Right cardiac atrium (tissue), 5 donors: ENCODE measurements at places on chromosomes 4 and X.

DNA sequence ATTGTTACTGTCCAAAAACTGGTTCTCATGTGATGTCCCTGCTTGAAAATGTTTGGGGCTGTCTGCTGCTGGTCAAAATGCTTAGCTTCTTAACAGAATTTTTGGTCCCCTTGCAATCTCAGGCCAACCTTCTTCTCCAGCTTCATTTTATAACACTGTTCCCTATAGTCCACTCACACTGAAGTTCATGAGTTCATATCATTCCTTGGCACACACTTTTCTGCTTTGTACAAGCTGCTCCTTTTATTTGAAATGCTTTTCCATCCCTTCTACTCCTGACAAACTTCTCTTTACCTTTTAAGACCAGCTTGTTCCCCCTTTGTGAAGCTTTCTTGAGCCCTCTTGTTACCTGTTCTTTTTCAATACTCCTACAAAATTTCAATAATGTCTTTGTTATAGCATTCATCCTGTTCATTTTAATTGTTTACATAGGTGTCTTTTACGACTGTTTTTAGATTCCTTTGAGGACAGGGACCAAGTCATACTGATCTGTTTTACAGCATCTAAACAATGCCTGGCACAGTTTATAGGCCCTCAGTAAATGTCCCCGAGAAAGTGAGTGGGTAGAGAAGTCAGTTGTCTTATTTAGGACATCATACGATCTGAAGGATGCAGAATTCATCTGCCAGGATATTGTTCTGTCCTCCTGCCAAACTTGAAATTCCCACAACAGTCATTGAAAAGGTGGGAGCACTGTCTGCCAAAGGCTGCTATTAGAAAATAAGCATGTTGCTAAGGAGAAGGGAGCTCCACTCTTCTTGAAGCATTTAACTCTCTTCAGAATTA, 134.4 kb upstream of the BMPR1B start:
- no peak for DNase-seq

DNA sequence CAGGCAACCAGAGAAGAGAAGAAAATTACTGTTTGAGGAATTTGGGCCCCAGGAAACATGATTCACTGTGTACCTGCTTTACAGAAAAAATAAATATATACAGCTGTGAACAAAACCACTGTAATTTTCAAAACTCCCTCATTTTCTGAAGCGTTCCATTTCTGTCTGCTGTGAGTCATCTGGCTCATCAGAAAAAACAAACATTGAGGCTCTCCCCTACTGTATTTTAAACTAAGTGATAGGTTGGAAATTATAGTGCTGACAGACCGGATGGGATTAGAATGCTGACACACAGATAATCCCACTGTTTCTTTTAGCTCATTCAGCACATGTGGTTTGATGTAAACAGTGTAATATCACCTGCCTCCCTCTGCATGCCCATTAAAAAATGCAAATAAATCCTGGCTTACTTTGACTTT, 847.0 kb downstream of the TRIML1 start:
- no peak for DNase-seq

GRCh38 chr4:71404049-71404448, 65.2 kb downstream of the SLC4A4 start:
- no peak for DNase-seq

DNA sequence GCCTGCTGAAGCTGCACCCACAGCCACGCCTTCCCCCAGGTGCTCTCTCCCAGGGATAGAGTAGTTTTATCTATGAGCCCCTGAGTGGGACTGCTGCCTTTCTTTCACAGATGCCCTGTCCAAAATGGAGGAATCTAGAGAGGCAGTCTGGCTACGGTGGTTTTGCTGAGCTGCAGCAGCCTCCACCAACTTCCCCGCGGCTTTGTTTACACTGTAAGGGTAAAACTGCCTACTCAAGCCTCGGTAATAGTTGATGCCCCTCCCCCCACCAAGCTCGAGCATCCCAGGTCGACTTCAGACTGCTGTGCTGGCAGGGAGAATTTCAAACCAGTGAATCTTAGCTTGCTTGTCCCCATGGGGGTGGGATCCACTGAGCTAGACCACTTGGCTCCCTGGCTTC, 84.5 kb downstream of the PRKG2 start:
- no peak for DNase-seq

- no peak for DNase-seq
Measured at GRCh38 chrX:118324588-118324987, 21.3 kb upstream of the WDR44 start.

GRCh38 chrX:147803948-147804347, 107.8 kb upstream of the FMR1 start:
- DNase-seq, result no peak

GRCh38 chr4:156615066-156615531, 356.5 kb downstream of the PDGFC start:
- DNase-seq, result no peak

GRCh38 chr4:22874334-22874912, 181.7 kb downstream of the GBA3 start:
- no peak for DNase-seq

GRCh38 chr4:105092768-105093167, 53.9 kb upstream of the TET2 start:
- no peak for DNase-seq

GRCh38 chrX:104488811-104489210, 77.2 kb upstream of the IL1RAPL2 start:
- DNase-seq, result no peak

DNA sequence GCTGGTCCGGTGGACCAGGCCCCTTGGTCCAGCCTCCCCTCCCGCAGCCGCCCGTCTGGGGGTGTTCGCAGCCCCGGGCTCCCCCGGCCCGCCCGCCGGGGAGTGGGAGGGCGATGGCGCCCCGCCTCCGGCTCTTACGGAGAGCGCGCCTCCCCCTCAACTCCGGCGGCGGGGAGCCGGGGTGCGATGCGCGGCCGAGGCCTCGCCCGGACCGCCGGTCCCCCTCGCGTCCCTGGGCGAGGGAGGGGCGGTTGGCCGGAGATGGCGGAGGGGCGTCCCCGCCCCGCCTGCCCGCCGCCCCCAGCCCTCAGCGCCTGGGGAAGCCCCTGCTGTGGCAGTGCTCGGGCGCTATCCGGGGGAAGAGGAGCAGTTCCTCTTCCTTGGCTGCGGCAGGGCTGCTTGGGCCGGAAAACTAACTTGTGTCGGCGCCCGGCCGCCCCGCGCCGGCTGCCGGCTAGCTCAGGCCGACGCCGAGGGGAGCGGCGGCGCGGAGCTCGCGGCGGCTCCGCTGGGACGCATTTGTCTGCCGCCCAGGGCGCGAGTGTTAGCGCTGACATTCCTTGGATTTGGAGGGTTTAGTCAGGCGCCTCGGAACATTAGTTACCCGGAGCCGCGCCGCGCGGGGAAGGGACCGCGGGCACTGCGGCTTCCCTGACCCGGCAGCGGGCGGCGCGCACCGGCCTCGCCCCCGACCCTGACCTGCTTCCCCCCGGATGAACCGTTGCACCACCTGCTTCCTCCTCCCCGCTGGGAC, 994 bp downstream of the GALNT7 start:
- peak; percentile 75 for DNase-seq

- DNase-seq, result no peak
Measured at GRCh38 chr4:10009861-10010500, 11.3 kb downstream of the SLC2A9 start.

- DNase-seq, result no peak
Measured at GRCh38 chrX:123834116-123834515, 25.7 kb upstream of the XIAP start.

DNA sequence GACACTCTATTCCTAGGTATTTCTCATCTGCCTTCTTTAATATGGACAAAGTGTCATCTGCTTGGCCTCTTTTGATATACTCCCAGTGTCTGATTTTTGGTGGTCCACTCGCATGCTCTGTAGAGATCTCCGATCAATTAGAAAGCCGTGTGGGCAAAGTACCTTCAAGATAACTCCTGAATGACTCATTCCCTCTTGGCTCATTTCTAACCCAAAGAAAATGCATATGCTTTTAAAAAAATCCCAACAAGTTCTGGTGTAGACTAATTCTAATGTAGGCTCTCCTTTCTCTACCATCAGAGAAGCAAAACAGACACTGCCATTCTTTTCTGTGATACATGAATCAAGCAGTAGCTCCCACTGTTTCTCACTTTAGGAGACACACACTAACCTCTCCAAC, 714.9 kb upstream of the ADGRL3 start:
- no peak for DNase-seq

DNA sequence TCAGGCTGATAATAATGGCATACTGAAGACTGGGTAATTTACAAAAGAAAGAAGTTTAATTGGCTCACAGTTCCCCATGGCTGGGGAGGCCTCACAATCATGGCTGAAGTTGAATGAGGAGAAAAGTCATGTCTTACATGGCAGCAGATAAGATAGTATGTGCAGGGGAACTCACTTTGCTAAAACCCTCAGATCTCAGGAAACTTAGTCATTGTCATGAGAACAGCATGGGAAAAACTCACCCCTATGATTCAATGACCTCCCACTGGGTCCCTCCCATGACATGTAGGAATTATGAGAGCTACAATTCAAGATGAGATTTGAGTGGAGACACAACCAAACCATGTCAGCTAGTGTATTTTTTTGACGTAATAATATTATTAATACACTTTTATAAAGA, 149.8 kb upstream of the BOD1L1 start:
- DNase-seq, result no peak

- DNase-seq, result no peak
Measured at GRCh38 chr4:38128478-38129459, 168.6 kb downstream of the PTTG2 start.

DNA sequence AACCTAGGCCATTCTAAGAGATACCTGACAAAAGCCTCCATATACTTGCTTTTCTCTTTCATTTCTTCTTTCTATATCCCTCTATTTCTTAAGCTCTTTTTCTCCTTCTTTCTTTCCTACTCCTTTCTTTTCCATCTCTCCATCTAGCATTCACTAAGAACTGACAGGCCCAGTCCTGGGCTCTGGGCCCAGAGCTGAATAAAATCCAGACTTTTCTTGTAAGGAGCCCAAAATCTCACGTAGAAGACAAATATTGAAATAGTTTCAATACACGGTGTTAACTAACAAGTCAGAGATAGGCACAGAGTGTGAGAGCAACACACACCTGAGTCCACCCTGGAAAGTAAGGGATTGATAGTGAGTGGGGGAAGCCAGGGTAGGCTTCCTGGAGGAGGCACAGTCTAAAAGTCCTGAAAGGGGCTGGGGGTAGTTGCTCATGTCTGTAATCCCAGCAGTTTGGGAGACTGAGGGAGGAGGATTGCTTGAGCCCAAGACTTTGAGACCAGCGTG, 73.2 kb upstream of the EFNB1 start:
- no peak for DNase-seq

GRCh38 chrX:130625386-130625785, 223.6 kb downstream of the RBMX2 start:
- DNase-seq, result no peak

- no peak for DNase-seq
Measured at GRCh38 chr4:113708250-113708649, 53.3 kb downstream of the CAMK2D start.

GRCh38 chrX:40445691-40446090, 135.1 kb upstream of the ATP6AP2 start:
- DNase-seq, result no peak

GRCh38 chr4:78496021-78496643, 55.4 kb upstream of the ANXA3 start:
- DNase-seq, result no peak

DNA sequence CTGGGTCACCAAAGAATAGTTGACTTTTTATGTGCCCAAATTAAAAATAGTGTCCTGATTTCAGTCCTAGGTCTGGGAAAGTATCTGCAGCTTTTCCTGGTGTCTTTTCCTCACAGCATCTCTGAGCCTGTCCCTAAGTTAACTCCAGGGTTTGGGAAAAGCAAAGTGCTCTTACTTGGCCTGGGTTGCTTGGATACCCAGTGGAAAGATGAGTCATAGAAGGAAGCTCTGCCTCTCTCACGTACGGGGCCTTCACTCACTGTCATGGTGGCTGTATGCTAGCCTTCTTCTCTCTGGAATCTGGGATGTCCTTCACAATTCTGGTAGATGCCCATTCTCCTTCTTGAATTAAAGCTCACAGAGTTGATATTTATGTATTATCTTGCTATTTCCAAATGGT, 607.3 kb downstream of the ANKRD50 start:
- no peak for DNase-seq

- DNase-seq, result no peak
Measured at GRCh38 chr4:28686618-28687017, 1826.0 kb downstream of the STIM2 start.
